ENCODE measurements at places on chromosomes 4 and X. TPM values are rescaled to one million over a fixed set of nuclear protein-coding genes. Genes with fewer than 3 reads are reported as not detected.
A peak's percentile ranks its signal among the peaks of the same experiment; 100 is the strongest.

GRCh38 chrX:10341309-10341708 is 184.5 kb downstream of the CLCN4 start:
- no peaks in the 10 kb centered on the region for H3K36me3 ChIP-seq
- H3K4me1 ChIP-seq: no peaks in the 10 kb centered on the region
- no peak overlapping the region for H3K4me3 ChIP-seq
- DNase-seq: no peak

The PABPC1L2A gene
- total RNA-seq: not detected

- DNase-seq: no peak
- H3K27me3 ChIP-seq: no peaks in the 10 kb centered on the region
- no peak overlapping the region for H3K27ac ChIP-seq
- no peaks in the 10 kb centered on the region for H3K36me3 ChIP-seq
Measured at GRCh38 chr4:165288639-165289422, 38.6 kb upstream of the MSMO1 start.

DNA sequence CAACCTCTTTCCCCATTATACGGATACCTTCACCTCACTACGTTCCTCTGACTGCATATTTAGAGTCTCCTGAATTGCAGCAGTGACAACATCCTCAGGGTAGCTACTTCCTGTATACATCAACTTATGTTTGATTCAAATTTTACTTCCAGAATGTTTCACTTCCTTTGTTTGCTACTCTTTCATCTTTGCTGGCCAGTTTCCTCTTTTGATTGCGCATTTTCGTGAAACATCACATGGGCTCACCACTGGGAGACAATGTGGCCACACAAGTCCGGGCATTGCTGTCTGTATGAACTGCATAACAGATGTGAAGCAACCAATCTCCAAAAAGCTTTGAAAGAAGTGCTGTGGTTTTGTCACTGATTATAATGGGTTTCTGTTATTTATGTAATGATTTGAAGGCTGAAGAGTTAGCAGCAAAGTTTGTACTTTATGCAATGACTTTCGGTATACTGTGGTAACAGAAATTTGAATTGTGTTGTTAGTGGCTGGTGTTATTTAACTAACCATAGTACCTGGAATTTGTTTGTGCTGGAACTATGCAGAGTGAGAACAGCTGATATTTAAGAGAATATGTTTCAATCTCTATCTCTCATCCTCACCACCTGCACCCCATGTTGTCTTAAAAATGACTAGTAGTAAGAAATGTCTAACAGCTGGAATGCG is 7.4 kb downstream of the SNCA start:
- peak; percentile 63 for DNase-seq
- H3K4me3 ChIP-seq: no peak overlapping the region
- H3K36me3 ChIP-seq: no peaks in the 10 kb centered on the region
- H3K27ac ChIP-seq: no peak overlapping the region
- H3K27me3 ChIP-seq: no peaks in the 10 kb centered on the region

The UGT2B15 gene
- not detected for total RNA-seq

The OPRPN gene
- not detected for total RNA-seq

- no peaks in the 10 kb centered on the region for H3K27me3 ChIP-seq
- no peak overlapping the region for H3K4me3 ChIP-seq
- no peak overlapping the region for H3K27ac ChIP-seq
- H3K36me3 ChIP-seq: no peaks in the 10 kb centered on the region
- no peak for DNase-seq
Measured at GRCh38 chr4:89356086-89356485, 48.5 kb upstream of the GPRIN3 start.

- no peak overlapping the region for H3K4me3 ChIP-seq
- no peaks in the 10 kb centered on the region for H3K4me1 ChIP-seq
- H3K27ac ChIP-seq: no peak overlapping the region
- H3K27me3 ChIP-seq: no peaks in the 10 kb centered on the region
- H3K36me3 ChIP-seq: no peaks in the 10 kb centered on the region
Measured at GRCh38 chr4:82523179-82523578, 38.6 kb downstream of the TMEM150C start.

GRCh38 chrX:40147126-40147952 is 49.6 kb upstream of the BCOR start:
- no peaks in the 10 kb centered on the region for H3K36me3 ChIP-seq
- H3K27ac ChIP-seq: no peak overlapping the region
- DNase-seq: no peak
- H3K4me1 ChIP-seq: peaks cover 24% of the 10 kb centered on the region

- no peaks in the 10 kb centered on the region for H3K4me1 ChIP-seq
- DNase-seq: no peak
- H3K4me3 ChIP-seq: no peak overlapping the region
- no peaks in the 10 kb centered on the region for H3K36me3 ChIP-seq
- no peak overlapping the region for H3K27ac ChIP-seq
Measured at GRCh38 chrX:37905436-37906147, 58.2 kb upstream of the DYNLT3 start.

GRCh38 chr4:72152731-72153130 is 120.9 kb downstream of the NPFFR2 start:
- H3K27ac ChIP-seq: no peak overlapping the region
- no peak for DNase-seq
- no peak overlapping the region for H3K4me3 ChIP-seq
- H3K36me3 ChIP-seq: no peaks in the 10 kb centered on the region
- no peaks in the 10 kb centered on the region for H3K27me3 ChIP-seq
